Activated naive CD8-positive, alpha-beta T cell treated with anti-CD3 and anti-CD28 coated beads, Interleukin-2, amount 50 U/mL, for 24 hours (primary cell): ENCODE measurements at places on chromosomes 16 and 17.

DNA sequence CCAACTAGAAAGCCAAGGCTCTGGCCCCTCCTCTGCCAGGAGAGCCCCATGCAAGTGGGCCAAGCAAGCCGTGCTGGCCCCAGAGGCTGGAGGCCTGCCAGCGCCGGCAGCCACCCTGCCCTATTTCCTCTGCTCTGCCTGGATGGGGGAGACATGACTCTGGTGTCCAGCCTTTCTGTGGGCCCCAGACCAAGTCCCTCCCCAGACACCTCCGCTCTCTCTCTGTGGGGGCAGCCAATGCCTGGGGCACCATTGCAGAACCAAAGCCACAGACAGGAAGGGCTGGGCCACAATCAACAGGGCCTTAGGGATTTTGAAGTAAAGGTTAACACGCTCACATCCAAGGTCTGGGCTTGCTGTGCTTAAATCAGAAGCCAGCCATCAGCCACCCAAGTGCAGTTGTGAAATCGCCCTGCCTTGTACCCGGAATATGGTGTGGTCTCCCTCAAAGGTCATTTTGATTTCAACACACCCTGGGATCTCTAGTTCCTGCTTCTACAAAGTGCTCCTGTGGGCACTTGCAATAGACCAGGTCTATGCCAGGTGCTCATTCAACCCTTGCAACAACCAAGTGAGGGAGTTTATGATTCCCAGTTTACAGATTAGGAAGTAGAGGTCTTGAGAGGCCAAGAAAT is 63.5 kb upstream of the TEX2 start:
- peak; percentile 10 for DNase-seq

- DNase-seq: peak; percentile 24
These were observed 222.1 kb downstream of the RBFOX3 start for GRCh38 chr17:79388556-79389295.

DNA sequence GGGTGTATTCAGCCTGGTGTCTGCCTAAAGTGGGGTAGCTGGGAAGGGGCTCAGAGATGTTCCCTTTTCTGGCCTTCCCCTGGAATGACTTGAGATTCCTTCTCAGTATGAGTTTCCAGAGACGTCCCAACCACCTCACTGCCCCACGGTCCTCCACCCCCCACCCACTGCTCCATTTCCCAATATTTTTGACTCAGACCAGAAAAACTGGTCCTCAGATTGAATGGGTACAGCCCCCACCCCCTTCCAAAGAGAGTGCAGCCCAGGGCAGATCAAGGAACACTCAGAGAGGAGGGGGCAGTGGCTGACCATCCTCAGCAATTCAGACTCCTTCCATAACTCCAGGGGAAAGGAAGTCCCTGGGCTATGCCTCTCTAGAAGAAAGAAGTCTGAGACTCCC is 3.2 kb downstream of the ACLY start:
- DNase-seq: no peak

DNA sequence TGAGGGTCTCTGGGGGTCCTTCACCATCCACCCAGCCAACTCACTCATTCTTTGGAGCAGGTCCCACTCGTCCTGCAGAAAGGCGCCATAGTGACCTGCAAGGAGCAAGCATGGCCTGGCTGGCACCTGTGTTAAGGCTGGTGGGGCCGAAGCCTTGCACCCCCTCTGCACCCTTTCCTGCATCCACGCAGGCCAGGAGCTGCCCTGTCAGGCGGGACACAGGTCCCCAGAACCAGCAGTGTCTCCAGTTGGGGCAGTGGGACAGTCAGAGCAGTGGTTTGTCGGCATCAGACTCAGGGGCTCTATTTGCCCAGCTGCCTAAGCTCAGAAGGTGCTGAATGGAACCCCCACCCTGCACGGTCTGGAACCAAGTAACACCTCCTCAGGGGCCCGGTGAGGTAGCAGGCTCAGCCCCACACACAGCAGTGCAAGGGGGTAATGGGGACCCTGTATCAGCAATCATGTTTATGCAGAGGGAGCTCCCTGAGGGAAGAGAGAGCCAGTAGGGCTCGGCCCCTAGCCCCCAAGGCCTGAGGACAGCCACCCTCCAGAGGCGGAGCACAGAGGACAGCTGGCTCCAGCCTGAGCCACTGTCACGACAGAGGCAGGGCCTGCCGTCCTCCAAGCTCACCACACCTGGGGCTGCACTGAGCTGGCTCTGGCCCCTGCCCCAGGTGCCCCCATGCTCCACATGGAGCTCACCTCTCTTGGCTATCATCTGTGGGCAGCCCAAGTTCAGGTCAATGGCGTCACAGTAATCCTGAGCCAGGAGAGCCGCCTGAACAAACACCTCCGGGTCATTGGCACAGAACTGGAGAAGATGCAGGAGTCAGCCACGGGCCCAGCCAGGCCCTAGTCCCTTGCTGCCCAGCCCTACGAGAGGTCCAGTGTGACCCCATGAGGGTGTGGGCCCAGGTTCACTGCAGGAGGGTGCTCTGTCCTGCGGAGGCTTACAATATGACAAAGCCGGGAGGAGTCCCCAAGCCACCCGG is 1.9 kb downstream of the DUS1L start:
- DNase-seq: no peak

DNA sequence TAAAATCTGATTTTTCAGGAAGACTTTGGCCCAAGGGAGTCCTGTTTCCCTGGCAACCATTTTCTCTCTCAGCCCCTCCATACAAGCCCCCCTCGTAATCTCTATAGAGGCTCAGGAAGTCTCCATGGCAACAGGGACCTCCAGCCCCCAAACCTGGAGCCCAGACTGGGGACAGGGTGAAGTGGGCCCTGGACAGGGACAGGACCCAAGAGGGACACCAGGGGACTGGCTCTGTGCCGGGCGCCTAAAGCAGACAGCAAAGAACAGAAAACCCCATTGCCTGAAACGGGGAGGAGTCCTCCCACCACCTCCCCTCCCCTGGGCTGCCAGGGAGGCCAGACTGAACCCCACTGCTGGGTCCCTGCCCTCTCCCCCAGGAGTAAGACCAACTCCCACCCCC is 40.6 kb downstream of the CPNE2 start:
- DNase-seq: no peak

- no peak for DNase-seq
These were observed 25.3 kb downstream of the IGF2BP1 start for GRCh38 chr17:49022391-49022941.

DNA sequence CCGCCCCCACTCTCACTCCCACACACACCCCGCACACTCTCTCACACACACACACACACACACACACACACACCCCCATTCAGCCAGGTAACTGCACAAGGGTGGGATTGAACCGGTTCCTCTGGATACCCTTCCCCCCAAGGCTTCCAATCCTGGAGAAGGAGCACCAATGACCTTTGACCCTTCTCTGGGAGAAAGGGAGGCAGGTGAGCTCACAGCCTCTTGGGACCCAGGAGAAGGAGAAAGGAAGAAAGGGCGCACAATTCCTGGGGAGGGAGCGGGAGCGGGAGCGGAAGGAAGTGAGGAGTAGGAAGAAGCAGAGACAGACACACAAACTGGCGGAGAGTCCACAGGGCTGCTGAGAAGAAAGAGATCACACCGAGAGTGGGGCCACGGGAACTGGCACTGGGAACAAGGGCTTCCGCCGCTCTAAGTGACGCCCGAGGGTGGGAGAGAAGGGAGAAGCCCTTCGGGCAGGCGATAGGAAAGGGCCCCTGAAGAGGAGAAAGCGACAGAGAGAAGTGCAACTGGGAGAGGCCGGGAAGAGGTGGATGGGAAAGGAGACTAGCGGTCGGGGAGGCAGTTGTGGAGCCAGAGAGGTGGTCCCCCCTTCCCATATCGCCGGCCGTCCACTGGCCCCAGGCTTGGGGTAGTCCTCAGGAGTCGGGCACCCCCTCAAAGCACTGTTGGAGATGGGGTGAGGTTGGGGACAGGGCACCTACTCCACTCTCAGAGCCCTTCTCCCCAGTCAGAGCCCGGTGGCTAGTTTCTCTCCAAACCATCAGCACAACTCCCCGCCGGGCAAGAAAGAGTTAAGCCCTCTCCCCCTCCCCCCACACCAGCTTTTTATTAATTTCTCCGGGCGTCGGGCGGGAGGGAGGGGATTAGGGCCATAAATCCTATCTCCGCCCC is 1.3 kb downstream of the SAMD14 start:
- DNase-seq: no peak

DNA sequence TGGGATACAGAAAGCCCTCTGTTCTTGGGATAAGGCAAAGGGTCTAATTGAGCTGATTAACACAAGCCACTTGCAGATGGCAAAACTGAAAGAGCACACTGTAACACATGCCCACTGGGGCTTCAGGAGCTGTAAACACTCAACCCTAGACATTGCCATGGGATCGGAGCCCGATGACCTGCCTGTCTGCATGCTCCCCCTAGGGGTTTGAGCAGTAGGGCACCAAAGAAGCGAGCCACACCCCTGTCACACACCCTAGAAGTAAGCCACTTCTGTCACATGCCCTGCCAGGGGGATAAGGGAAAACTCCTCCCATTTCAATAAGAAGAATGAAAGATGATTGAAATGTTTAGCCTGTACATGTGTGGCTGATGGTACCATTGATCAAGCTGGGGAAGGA is 81.3 kb upstream of the IRX6 start:
- DNase-seq: no peak

- DNase-seq: no peak
These were observed 8.7 kb downstream of the CAMTA2 start for GRCh38 chr17:4978726-4979125.

- no peak for DNase-seq
These were observed 144.0 kb upstream of the IRX6 start for GRCh38 chr16:55179852-55180585.

DNA sequence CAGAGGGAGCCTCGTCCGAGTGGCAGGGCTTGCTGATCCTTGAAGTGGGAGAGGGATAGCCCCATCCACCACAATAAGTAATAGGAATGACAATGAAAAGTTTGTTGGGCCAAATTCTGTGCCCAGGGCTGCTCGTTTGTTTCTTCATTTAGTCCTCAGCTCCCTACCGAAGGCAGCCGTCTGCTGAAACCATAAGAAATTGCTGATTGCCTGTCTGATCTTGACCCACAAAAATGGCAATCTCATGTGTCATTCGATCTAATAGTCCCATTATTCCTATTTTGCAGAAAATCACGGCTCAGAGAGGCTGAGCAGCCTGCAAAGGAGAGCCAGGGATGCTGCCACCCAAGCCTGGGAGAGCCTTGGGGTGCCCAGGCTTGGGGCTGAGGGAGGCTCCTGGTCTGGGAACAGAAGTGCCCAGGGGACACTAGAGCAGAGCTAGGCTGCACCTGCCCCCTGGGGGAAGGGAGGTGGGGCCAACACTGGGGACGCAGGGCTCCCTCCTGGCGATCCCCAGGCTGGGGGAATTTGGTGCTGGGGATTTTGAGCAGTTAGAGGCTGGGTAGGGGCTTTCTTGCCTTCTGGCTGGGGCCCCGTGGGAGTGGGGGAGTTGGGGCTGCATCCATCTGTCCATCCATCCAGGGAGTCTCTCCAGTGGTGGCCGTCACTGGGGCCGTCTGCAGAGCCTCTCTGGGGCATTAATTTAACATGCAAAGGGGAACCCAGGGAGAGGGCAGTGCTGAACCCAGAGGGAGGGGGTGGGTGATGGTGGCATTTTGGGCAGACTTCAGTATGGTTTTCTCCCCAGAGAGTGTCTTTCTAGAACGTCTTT is 53.5 kb downstream of the SOCS1 start:
- DNase-seq: peak; percentile 29

GRCh38 chr17:7279448-7279847 is 2.1 kb upstream of the SLC2A4 start:
- no peak for DNase-seq

- no peak for DNase-seq
These were observed 2.9 kb upstream of the CARMIL2 start for GRCh38 chr16:67641779-67642708.

- no peak for DNase-seq
These were observed 70.8 kb downstream of the SHISA9 start for GRCh38 chr16:12972246-12972645.

- no peak for DNase-seq
These were observed 14.0 kb downstream of the CCR7 start for GRCh38 chr17:40551091-40551878.

DNA sequence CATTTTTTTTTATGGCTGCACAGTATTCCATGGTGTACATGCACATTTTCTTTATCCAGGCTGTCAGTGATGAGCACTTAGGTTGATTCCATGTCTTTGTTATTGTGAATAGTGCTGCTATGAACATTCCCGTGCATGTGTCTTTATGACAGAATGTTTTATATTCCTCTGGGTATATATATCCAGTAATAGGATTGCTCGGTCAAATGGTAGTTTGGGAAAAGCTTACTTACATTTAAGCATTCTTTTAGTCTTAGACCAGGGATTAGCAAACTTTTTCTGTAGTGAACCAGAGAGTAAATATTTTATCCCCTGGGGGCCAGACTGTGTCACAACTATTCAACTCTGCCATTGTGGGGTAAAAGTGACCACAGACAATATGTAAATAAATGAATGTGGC is 40.2 kb downstream of the MED13 start:
- DNase-seq: no peak

GRCh38 chr17:17354560-17355349 is 51.6 kb downstream of the NT5M start:
- peak; percentile 79 for DNase-seq

DNA sequence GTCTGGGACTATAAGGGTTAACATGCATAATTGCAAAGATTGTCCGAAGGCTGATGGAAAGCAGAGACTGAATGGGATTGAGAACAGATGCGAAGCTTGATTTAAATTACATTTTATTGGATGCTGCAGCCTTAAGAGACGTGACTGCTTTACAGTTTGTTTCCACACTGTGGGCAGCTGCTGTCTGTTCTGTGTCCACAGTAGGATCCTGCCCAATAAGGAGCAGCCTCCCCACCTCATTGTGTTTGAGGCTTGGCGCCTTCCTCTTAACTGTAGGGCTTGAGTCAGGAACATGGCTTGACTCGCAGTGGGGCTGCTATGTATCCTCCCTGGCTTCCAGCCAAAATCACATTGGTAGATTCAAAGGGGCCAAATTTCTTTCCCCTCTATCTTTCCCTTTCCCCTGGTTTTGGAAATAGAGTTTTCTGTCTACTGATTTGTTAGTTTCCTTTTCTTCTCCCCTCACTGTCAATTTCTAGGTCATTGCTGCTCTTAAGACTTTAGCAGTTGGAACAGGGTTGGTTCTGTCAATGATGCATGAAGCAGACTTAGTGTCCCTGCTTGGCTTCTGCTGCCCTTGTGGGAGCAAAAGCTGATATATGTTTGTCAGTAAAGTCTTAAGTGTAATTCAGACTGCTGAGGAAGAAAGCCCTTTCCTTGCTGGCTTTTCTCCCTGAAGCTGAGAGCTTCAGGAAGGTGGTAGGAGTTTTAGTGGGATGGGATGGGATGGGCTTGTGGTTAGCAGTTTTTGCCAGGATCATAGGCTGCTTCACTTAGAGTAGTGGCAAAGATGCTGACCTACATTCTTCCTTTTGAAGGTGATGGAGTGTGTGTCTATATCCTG is 5.0 kb upstream of the RARA start:
- DNase-seq: no peak

DNA sequence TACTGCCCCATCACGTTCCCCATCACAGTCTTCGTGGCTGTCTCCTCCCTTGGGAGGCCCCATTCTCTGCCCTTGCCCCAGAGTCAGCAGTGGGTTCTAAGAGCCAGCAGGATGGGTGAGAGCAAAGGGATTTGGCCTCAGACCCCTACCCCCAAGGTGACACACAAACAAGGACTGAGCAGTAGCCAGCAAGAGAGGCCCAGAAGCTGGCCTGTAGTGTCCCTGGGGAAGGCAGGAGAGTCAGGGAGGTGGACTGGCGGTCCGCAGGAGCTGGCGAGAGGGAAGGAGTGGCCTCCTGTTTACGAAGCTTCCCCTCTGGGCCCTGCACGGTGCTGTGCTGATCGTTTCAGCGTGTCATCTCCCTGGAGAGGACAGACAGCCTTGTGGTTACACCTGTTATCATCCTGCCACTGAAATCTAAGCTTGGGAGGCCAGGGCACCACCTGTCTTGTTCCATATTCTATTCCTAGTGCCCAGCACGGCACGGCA is 8.4 kb downstream of the WDR81 start:
- DNase-seq: no peak

- no peak for DNase-seq
These were observed 5.6 kb upstream of the ANKS4B start for GRCh38 chr16:21227866-21228265.
